ENCODE measurements at places on chromosomes 1 and 21.
A peak's percentile ranks its signal among the peaks of the same experiment; 100 is the strongest.

DNA sequence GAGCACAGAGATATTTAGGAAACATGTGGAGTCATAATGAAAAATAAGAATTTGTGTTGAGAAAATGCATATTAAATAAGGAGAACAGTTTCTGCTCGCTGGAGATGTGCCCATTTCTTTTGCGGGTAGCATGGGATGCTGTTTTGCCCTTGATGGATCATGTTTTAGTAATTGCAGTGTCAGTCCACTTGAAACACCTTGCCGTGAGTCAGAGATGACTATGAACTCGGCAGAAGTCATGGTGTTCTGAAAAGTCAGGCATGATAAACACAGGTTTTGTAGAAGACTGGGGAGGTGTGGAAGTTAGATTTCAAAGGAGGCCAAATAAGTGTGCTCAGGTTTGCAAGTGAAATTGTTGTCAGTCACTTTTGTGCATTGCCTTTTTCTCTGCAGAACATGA lies 315.0 kb upstream of the LRRC7 start:
- no peak for DNase-seq

- DNase-seq: peak; percentile 3
Measured at GRCh38 chr21:39867198-39867650, at the start of gene PCP4. PCP4 (plus strand) TSS chr21:39867438; CDS start chr21:39867502, 64 bp downstream.

- DNase-seq: no peak
Measured at GRCh38 chr21:18986197-18986596, 582.6 kb upstream of the TMPRSS15 start.

GRCh38 chr21:31043471-31043870 lies 5.2 kb upstream of the KRTAP19-8 start:
- no peak for DNase-seq

- DNase-seq: no peak
Measured at GRCh38 chr1:14986168-14986567, 167.4 kb upstream of the TMEM51 start.

GRCh38 chr1:209512821-209513220 lies 70.7 kb upstream of the CAMK1G start:
- DNase-seq: no peak

GRCh38 chr1:223508796-223509195 lies 115.6 kb downstream of the CCDC185 start:
- no peak for DNase-seq

DNA sequence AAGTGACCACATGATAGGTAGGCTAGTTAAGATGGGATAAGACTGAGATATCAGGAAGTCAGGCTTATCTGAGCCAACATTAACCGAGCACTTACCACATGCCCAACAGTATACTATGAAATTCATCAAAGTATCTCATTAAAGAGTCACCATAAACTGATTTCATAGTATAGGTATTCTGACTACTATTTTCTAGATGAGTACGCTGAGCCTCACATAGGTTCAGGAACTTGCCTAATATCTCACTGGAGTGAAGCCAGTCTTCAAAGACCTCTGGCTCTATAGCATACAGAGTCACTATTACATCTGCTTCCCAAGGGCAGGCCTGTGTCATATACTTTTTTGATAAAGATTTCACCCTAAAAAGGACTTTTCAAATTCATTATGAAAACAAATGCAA lies 115.6 kb upstream of the NGF start:
- DNase-seq: no peak

DNA sequence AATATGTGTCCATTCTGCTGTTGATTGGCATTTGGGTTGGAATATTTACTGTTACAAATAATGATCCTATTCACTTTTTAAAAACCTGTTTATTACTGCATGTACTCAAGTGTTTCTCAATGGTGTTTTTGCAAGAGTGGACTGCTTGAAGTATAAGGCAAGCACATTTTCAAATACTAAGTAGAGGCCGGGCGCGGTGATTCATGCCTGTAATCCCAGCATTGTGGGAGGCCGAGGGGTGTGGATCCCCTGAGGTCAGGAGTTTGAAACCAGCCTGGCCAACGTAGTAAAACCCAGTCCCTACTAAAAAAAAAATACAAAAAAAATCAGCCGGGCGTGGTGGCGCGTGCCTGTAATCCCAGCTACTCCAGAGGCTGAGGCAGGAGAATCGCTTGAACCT lies 276.9 kb upstream of the ADGRL4 start:
- DNase-seq: no peak

GRCh38 chr1:63632110-63632509 lies 38.9 kb downstream of the PGM1 start:
- no peak for DNase-seq

GRCh38 chr1:240522122-240522822 lies 89.7 kb downstream of the GREM2 start:
- DNase-seq: no peak

GRCh38 chr1:93735722-93736121 lies 54.1 kb upstream of the BCAR3 start:
- DNase-seq: peak; percentile 84

GRCh38 chr1:212098310-212098709 lies 62.8 kb downstream of the DTL start:
- DNase-seq: no peak

GRCh38 chr1:150024156-150024555 lies 13.6 kb upstream of the OTUD7B start:
- DNase-seq: no peak

GRCh38 chr21:24994717-24995116 lies 612.6 kb downstream of the MRPL39 start:
- no peak for DNase-seq

DNA sequence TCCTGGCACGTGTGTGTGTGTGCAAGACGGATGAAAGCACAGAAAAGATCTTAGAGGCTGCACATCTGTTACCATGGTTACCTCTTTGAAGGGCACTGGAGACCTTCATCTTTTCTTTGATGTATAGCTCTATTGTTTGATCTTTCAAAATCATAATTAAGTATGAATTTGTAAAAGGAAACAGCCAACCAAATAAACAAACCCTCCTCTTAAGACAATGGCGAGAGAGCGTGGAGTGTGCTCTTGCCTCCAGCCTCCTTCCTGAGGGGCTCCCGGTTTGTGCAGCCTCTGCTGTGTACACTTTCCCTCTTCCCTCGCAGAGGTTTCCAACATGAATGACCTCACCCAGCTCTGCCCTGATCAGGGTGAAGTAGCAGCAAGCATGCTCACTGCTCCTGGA lies 27.9 kb downstream of the CACNA1S start:
- no peak for DNase-seq

DNA sequence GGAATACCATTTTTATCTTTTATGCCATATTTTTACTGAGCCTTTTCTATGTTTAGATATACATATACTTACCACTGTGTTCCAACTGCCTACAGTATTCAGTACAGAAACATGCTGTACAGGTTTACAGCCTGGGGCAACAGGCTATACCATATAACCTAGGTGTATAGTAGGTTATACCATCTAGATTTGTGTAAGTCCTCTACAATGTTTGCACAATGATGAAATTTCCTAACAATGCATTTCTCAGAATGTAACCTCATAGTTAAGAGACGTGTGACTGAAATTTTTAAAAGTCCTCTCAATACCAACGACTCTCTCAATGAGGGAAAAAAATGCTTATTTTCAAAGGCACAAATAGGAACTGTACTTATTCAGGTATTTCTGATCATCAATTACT lies 21.7 kb downstream of the INTS7 start:
- no peak for DNase-seq

DNA sequence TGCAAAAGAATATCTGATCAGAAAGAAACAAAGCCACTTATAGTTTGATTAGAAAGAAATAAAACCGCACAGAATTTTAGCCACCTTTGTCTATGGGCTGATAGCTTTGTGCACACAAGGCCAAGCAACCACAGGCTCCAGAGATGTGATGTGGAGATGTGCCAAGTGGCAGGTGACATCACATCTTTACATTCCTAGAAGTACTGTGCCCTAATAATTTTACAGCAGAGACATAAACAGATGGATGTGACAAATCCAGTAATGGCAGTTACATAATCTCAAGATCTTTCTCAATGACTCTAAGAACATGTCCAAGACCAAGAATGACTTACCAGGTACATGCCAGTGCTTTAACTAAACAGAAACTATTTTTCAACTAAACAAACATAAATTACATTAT lies 159.5 kb downstream of the LTN1 start:
- DNase-seq: no peak

- DNase-seq: no peak
Measured at GRCh38 chr21:39720126-39720778, 24.7 kb upstream of the IGSF5 start.

DNA sequence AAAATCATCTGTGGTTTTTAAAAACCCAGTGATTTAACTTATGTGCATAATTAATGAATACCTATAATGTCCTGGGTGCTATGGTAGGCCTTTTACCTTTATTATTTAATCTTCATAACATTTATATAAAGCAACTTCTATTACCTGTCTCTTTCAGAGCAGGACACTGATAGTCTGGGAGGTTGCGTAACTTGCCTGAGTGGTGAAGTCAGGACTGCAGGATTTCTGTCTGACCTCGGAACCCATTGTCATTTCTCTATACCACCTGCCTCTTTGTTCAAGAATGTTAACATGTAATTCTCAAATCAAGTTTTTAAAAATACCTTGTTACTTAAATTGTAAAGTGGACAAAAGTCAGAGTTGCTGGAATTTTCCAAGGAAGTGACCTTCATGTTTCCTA lies 41.0 kb upstream of the BACH1 start:
- no peak for DNase-seq

DNA sequence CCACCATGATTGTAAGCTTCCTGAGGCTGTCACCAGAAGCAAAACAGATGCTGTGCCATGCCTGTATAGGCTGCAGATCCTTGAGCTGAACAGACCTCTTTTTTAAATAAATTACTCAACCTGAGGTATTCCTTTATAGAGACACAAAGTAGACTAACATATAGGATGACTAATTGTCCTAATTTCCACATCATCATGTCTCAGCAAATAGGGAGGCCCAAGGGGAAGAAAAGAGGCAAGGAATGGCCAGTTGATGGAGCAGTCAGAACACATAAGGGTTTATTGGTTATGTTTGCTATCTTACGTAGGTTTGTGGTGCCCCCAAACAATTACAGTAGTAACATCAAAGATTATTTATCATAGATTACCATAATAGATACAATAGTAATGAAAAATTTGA lies 126.2 kb downstream of the RASAL2 start:
- DNase-seq: peak; percentile 31

DNA sequence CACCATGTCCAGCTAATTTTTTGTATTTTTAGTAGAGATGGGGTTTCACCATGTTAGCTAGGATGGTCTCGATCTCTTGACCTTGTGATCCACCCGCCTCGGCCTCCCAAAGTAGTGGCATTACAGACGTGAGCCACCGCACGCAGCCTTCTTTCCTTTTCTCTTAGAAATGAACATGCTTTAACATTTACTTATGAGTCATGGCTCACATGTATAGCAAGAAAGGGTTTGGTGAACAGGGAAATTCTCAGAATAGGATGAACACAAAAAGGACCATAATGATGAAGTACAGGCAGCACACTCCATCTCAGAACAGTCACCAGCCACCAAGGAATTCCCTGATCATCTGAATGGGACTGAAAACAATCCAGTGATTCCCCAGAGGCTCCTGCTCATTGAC lies 9.4 kb upstream of the VAMP4 start:
- DNase-seq: no peak

DNA sequence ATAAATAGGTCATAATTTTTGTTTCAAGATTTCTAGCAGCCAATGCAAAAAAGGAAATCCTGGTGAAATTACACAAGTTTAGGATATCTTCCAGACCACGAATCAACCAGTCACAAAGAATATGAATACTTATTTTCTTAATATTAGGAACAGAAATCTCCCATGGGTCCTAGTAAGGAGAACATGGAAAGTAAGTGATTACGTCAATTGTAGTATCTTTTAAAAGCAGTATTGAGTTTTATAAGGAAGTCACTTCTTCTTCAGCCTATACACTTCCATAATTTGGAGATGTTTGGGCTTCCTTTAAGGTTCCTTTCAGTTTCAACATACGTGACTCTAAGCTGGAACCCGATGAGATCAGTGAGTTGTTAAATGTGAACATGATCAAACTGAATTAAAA lies 534.5 kb downstream of the USP25 start:
- no peak for DNase-seq

DNA sequence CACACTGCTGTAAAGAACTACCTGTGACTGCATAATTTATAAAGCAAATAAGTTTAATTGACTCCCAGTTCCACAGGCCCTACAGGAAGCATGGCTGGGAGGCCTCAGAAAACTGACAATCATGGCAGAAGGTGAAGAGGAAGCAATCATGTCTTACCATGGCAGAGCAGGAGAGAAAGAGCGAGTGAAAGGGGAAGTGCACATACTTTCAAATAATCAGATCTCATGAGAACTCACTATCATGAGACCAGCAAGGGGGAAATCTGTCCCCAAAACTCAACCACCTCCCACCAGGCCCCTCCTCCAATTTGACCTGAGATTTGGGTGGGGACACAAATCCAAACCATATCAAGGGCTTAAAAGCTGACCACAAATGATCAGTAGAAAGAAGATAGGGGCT lies 493.2 kb downstream of the PTPRC start:
- no peak for DNase-seq

- DNase-seq: peak; percentile 76
Measured at GRCh38 chr1:6275826-6276782, 15.2 kb upstream of the GPR153 start.

DNA sequence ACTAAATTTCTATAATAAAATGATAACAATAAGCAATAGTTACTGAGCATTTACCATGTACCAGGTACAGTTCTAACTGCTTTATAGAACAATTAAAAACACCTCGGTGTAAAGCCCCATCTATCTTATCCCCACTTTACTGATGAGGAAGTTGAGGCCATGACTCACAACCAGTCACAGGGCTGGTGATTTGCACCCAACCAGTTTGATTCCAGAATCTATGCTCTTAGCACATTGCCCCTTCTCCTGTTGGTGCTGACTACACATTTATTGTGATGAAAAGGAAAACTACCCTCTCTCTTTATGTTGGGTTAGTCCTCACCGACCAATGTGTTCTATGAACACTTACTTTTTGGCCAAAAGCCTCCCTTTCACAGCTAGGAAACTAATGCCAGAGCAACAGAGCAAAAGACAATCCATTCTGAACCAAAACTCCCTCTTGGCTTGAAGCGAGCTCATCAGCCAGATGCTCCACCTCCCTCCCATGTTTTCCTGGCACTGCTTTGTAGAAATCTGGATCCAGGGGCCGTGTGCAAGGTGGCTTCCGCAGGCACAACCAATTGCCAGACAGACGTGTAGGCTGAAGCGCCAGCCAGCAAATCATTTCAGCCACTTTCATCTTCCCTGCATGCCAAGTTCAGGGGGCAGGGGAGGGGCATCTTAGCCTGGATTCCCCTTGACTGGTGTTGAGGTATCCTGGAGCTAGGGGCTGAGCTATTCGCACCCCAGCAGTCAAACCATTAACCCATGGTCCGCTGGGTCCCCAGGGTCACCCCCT lies 32.0 kb upstream of the SLC30A1 start:
- no peak for DNase-seq

DNA sequence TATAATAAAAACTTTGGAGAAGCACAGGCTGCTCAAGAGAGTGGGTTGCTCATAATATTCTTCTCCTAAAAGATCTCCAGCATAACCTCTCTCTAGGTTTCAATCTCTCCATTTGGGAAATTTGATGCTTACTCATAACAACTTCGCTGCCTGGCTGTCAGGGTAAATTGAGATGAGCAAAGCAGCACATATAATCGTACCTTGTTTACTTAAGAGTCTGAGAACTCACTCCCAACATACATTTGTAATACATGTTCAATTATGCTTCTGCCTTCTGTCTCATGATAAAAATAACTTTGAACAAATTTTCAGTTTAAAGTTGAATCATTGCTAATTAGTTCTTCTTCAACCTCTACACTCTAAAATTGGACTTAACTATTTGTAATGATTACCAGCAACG lies 68.9 kb downstream of the DUSP10 start:
- no peak for DNase-seq

- peak; percentile 18 for DNase-seq
Measured at GRCh38 chr1:237864338-237865244, 26.1 kb downstream of the ZP4 start.

Data from brain microvascular endothelial cell (primary cell).